ENCODE measurements at places on chromosomes 1 and 21.

DNA sequence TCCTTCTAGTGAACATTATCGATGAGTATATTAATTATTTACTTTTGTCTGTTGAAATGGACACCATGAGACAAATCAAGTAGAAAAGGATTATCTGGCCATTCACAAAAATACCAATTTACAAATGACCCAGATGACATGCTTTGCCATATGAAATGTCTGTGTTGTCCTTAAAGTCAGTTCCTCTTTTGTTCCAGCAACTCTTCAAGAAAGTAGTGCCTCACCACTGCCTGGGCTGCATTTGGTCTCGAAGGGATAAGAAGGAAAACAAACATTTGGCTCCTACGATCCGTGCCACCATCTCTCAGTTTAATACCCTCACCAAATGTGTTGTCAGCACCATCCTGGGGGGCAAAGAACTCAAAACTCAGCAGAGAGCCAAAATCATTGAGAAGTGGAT lies 79.6 kb downstream of the RGL1 start:
- DNase-seq = no peak

- DNase-seq = no peak
Observed at GRCh38 chr1:116982319-116983004, 19.1 kb upstream of the CD101 start.

DNA sequence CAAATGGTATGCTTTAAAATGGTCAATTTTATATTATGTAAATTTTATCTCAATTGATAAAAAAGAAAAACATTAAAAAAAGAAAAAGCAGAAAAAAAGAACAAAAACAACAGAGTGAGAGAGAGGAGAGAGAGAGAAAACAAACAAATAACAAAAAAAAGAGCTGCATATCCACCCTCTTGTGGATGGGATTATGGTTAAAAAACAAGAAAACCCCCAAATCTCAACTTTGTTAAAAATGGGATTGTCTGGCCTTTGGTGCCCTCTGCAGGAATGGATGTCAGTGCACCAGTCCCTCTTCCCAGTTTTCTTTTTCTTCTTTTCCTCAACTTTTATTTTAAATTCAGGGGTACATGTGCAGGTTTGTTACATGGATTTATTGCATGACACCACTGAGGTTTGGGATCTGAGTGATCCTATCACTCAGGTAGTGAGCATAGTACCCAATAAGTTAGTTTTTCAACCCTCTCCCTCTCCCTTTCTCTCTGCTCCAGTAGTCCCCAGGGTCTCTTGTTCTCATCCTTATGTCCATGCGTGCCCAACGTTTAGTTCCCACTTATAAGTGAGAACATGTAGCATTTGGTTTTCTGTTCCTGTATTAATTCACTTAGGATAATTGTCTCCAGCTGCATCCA lies 28.1 kb downstream of the RNF187 start:
- DNase-seq = no peak

- no peak for DNase-seq
Observed at GRCh38 chr1:70117046-70117445, 88.3 kb downstream of the LRRC40 start.

GRCh38 chr1:44777969-44778635 lies 2.8 kb downstream of the RPS8 start:
- DNase-seq = no peak

DNA sequence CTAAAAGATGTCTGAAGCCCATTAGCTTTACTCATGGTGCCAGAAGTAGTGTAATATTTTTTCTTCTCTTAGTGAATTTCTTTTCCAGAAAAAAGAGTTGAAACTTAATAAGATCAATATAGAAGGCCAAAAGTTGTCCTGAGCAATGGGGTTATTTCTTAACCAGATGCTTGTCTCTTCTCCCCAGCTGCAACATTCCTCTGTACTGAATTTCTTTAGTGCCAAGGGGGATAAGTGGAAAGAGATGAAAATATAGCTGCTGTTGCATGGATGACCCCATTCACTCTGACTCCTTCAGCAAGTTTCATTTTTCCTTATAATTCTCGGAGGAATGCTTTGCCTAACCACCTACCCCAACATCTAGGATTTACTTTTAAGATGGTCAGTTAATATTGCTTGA lies 675.0 kb downstream of the USP25 start:
- DNase-seq = no peak
